ENCODE measurements at places on chromosomes 16 and 17. TPM values are rescaled to one million over a fixed set of nuclear protein-coding genes. Genes with fewer than 3 reads are reported as not detected.

Gene KRT33B
- total RNA-seq, result not detected

Gene FSCN2
- total RNA-seq, result 2.0 TPM

Gene SLC22A31
- 0.33 TPM for total RNA-seq

Gene CCL8
- 1.2 TPM for total RNA-seq

Gene INCA1
- total RNA-seq, result not detected

Gene PYDC1
- not detected for total RNA-seq

Gene BAIAP3
- 1.5 TPM for total RNA-seq

Gene SRL
- 0.29 TPM for total RNA-seq
